ENCODE measurements at places on chromosomes 5 and 9.

GRCh38 chr9:105281926-105282325, 37.5 kb downstream of the SLC44A1 start:
- no peak for DNase-seq

GRCh38 chr5:98698359-98698758, 75.1 kb upstream of the RGMB start:
- DNase-seq = no peak

GRCh38 chr5:178274781-178275537, 42.4 kb upstream of the PHYKPL start:
- no peak for DNase-seq

DNA sequence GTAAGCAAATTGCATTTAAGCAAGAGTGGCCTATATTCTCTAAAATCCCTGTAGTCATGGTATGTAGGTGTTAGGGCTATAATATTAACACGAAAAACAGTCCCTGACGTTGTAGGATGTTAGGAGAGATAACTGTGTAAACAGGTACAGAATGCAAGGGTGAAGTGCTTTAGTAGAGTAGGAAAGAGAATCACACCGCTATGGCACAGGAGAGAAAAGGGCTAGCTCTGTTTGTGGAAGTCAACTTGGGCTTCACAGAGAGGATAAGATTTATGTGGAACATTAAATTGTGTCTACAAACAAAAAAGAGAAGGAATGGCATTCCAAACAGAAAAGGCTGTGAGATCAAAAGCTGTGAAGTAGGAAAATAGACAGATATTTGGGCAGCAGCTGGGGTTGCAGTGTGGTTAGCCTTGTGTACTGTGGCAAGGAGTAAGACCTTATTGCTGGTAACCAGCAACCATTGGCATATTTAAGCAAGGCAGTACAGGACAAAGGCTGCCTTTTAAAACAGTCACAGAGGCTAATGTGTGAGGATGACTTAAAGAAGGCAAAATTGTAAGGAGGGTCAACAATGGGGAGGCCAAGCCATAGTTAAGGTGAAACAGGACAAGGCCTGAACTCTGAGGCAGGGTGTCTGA, 337.5 kb upstream of the ADAMTSL1 start:
- no peak for DNase-seq

DNA sequence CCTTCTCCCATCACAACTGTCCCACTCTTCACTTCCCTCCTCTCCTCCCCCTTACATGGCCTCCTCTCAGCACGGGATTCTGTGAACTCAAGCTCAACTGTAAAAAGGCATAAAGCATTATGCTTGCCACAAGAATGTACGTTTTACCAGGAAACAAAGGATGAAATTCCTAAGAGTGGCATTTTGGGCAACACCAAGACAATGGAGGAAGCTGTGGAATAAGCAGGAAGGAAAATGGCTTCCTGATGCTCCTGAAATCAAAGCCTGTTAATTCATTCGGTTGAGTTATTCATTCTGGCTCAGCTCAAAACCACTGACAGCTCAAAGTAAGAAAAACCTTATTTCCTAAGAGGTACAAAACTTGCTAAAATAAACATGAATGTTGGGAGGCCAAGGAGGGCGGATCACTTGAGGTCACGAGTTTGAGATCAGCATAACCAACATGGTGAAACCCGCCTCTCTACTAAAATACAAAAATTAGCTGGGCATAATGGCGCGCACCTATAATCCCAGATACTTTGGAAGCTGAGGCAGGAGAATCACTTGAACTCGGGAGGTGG, 40.8 kb upstream of the DMRT1 start:
- no peak for DNase-seq

DNA sequence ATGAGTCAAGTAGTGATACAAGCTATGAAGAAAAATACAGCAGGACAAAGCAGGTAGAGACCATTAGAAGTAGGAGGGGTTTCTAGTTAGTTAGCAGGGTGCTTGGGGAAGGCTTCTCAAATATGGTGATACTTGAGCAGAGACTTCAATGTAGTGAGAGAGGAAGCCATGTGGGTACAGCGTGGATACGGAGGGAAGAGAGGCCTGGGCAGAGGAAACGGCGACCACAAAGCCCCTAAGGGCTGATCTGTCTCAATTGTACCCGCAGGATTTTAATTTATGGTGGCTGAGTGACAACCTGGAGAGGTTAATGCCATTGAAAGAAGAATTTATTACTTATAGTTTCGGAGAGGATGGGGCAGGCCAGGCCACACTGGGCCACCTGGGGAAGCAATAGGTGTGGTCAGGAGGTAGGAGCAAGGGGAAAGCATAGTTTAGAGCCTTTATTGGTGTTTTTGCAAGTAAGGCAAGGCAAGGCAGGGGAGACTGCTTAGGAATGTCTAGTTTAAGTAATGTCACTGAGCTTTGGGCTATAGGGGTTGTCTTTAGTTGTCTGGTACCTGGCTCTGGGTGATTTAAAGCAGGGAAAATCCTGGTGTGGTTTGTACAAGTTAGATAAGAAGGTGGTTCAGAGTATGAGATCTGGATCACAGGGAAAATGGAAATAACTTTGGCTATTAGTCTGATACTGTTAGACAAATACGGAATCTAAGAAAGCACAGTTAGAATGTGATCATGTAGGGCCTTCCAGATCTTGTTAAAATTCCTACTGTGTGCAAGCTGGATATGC, 42.6 kb downstream of the GCNT4 start:
- no peak for DNase-seq

GRCh38 chr5:154697371-154697770, 57.8 kb upstream of the LARP1 start:
- no peak for DNase-seq

- no peak for DNase-seq
Measured at GRCh38 chr5:98175474-98175873, 598.0 kb upstream of the RGMB start.

DNA sequence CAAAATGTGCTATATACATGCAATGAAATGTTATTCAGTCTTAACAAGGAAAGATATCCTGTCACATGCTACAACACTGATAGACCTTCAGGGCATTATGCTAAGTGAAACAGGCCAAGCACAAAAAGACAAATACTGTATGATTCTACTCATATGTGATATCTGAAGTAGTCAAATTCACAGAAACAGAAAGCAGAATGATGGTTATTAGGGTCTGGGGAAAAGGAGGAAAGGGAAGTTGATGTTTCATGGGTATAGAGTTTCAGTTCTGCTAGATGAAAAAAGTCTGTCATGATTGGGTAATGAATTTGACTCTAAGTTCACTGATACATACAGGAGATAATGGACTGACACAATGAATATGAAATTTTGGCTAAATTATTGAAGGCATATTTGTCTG, 11.2 kb upstream of the RIC1 start:
- no peak for DNase-seq

GRCh38 chr9:15549611-15550010, 3.2 kb upstream of the CCDC171 start:
- DNase-seq = no peak

DNA sequence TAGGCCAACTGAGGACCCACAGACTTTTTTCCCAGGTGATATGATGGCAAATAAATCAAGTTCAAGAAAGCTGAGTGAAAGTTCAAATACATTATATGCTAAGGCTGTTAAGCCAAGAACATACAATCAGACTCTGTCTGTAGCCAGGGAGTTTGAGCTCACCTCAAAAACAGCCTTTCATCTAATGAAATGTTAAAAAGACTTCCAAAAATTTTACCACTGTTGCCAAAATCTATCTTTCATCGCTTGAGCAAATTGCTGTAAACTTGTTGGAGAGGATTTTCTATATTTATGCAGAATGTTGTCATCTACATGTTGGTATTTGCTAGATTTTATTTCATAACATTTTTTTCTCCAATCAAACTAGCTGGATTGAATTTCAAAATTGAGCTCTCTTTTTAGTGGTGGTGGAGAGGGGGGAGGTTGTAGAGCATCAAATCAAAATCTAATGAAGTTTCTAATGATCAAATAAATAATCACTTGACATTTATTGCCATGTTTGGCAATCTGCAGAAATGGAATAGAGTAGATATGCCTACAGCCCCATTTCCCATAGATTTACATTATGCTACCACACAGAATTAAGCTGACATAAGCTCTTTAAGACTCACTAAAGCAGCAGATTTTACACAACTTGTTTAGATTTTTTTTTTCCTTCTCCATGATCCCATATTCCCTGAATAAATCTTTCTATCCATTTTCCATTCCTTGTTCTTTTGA, 828.9 kb upstream of the ZNF608 start:
- no peak for DNase-seq

DNA sequence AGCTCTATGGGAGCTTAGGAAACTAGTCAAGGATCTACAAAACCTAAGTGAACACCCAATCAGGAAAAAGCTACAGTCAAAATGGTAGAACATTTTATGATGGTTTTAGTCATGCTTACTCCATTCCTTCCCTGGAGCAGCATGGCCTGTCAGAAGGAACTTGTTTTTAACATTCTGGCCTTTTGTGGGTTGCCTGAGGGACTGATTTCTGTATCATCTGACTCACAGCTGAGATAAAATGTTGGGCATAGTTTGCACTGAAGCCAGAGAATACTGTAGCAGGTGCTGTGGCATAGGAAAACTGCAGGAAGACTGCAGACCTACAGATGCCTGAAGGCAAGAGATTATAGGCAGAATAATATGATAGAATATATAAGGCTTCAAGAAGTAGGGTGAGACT, 719.6 kb upstream of the GRAMD2B start:
- no peak for DNase-seq

GRCh38 chr9:12554636-12555035, 138.5 kb upstream of the TYRP1 start:
- DNase-seq = no peak

DNA sequence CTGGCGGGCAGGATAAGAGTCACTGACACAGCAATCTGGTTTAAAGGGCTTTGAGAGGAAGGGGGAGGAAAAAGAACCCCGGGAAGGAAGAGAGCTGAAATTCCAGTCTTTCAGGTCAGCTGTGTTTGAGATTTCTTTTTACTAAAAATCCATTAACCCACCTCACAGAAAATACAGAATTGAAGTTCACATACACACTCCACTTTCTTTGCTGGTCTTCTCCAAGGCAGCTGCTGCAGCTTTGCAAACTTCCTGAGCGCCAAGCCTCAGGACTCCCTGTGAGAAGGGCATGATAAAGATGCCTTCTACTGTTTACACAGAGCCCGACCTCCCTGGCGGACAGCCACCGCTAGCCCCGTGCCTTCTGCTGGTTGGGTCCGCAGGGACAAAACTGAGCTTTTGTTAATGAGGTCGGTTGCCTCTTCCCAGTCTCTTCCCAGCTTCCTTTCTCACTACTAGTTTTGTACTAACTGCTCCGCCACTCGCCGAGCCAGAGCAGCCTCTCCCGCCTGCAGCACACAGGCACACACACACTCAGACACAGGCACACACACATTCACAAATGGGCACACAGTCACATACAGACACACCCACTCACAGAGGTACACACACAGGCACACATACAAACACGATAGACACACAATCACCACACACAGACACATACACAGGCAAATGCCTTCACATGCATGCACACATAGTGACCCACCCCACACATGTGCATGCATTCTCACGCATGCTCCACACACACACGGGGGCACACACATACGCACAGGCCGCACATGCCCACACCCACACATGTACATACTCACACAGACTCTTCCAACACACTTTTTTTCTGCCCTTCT, at the start of gene FREM1:
Gene FREM1, minus strand, starts transcription at position 468 of the 845 bp plus-strand sequence. CDS start 41,451 bp downstream, outside the sequence.
- no peak for DNase-seq

DNA sequence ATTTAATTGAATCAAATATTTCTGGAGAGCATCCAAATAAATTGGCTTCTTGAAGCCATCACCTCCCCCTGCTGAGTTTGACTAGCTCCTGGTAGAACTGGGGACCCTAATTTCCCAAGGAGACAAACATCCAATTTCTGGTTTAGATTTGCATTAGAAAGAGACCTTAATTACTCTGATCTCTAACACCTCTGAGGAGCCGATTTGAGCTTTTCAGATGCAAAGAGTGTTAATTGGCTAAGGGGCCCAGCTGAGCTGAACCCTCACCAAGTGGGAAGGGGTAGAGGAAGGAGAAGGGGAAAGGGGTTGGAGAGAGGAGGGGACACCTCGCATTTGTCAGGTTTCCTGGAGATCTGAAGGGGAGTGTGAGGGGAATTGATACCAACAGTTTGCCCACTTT, 145.4 kb upstream of the SHB start:
- DNase-seq = no peak

DNA sequence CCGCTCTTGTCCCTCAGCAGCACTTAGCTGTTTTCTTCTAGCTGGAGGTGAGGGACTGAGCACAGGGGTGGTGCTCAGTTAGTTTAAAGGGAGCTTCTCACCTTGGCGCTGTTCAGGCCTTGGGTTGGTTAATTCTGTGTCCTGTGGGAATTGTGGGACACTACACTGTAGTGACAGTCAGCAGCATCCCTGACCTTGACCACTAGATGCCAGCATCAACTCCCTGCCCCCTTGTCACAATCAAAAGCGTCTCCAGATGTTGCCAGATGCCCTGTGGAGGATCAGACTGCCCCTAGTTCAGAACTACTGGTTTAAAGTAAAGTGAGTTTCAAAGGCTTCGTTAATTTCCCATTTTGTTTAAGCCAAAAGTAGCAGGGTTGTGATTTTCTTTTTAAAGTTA, 65.5 kb upstream of the DMRT3 start:
- DNase-seq = no peak

GRCh38 chr5:9194509-9194908, 351.4 kb downstream of the SEMA5A start:
- no peak for DNase-seq

DNA sequence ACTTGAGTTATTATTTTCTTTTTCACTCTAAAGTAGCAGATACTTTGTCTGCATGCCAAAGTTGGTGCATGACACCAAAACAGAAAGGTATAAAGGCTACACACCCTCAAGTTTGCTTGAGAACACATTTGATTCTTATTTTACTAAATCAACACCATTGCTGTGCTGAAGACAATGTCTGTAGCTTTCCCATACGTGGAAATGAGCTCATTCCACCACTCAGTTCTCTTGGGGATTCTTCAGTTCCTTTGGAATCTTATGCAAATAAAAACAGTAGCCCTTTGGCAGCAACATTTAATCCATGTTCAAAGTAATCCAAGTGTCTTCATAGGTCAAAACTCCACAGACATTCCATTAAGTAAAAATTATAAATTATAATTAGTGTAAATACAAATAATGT, 264.9 kb downstream of the TLE1 start:
- no peak for DNase-seq

- no peak for DNase-seq
Measured at GRCh38 chr5:172769342-172769615, 1.7 kb downstream of the DUSP1 start.

DNA sequence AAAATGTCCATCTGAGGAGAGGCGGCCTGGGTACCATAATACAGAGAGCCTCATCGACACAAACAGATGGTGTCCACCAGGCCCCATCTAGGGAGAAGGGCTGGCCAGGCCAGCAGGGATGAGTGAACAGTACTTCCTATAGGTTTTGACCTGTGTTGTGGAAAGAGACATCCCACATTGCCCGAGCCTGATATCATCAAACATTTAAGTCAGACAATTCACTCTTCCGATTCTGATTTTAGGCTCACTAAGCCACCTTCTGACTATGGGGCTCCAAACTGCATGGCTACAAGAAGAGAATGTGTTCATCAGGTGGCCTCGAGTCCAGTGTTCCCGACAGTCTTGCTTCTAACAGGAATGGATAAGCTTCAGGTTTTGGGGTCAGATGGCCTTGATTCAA, 38.9 kb downstream of the SLC22A5 start:
- DNase-seq = no peak

All from Peyer's patch (tissue), 4 donors.